Muscle of back (tissue), 13 donors: ENCODE measurements at places on chromosomes 11 and 22. TPM values are rescaled to one million over a fixed set of nuclear protein-coding genes. Genes with fewer than 3 reads are reported as not detected.

ZBTB16 gene
- 6.4 TPM for polyA plus RNA-seq

BATF2 gene
- 1.1 TPM for polyA plus RNA-seq

SLC22A6 gene
- not detected for polyA plus RNA-seq

DNA sequence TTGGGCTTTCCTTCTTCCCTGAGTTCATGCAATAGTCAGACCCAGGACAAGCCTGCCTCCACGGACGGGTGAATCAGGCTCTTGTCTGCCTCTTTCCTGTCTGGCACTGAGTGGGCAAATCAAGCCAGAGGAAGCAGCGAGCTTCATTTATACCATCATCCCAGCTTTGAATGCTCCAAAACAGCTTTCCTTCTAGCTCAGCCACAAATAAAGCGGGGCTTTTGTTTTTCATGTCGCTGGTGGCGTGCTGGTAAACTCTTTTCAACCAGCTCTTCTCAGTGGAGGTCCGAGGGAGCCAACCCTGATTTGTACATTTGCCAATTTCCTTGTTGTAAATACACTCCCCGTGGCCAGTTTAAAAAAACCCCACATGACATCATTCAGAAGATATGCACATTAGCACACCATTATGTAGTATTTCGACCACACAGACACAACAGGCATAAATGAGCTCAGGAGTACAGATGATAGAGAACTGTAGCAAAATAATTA, 8.6 kb downstream of the C11orf91 start:
- peak; percentile 93 for DNase-seq

GRCh38 chr22:44186121-44186510, 5.4 kb downstream of the PARVG start:
- DNase-seq, result no peak

DNA sequence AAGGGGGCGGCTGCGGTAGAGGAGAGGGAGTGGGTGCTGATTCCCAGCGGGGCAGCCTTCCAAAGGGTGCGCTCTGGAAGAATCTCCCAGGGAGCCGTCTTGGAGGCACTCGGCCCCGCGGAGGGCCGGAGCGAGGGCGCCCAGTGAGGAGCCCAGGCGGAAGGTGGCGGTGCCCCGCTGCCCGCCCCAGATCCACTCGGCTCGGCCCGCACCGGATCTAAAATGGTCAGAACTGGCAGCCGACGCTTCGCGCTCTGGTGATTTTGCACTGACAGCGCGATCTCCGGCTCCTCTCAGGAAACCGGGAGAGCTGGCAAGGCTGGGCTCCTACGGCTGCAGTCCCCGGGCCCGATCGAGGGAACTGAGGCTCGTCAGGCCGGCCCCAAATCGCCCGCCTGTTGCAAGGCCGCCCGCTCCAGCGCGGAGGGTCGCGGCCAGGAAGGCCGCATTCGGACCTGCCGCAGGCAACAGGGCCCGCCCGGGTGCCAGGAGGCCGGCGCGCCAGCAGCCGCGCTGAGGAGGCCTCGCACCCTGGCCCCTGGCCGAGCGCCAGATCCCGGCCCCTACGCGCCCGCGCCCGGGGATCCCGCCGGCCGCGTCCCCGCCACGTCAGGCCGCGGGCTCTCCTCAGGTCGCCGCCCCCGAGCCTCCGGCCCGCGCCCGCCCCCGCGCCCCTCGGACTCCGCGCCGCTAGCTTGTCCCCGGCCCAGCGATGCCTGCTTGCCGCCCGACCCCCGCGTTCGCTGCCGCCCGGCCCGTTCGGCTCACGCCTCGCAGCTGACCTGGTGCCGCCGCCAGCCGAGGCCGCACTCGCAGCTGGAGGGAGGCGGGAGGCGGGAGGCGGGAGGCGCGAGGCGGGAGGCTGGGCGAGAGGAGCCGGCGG, at the start of gene KLHL22:
Gene KLHL22, minus strand, starts transcription at position 818 of the 883 bp plus-strand sequence. CDS start 6,584 bp downstream, outside the sequence.
- peak; percentile 78 for DNase-seq

- DNase-seq, result no peak
Measured at GRCh38 chr22:38489142-38489541, 17.0 kb downstream of the DDX17 start.

DNA sequence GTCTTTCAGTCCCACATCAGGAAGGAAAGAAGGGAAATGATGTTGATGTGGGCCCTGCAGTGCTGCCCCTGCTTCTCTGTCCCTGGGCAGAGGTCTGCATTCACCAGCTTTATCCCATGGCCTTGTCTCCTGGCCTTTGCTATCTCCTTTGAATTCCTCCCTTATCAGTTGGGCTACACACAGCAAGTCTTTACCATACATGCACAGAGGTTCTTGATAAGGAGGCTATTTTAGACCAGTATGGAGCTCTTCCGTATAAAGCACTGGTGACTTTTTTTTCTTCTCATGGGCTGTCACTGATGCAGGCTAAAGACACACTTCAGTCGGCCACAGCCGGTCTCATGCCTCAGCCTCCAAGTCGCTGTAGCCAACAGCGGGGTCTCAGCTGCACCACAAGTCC, 20.2 kb downstream of the MYO18B start:
- no peak for DNase-seq

DNA sequence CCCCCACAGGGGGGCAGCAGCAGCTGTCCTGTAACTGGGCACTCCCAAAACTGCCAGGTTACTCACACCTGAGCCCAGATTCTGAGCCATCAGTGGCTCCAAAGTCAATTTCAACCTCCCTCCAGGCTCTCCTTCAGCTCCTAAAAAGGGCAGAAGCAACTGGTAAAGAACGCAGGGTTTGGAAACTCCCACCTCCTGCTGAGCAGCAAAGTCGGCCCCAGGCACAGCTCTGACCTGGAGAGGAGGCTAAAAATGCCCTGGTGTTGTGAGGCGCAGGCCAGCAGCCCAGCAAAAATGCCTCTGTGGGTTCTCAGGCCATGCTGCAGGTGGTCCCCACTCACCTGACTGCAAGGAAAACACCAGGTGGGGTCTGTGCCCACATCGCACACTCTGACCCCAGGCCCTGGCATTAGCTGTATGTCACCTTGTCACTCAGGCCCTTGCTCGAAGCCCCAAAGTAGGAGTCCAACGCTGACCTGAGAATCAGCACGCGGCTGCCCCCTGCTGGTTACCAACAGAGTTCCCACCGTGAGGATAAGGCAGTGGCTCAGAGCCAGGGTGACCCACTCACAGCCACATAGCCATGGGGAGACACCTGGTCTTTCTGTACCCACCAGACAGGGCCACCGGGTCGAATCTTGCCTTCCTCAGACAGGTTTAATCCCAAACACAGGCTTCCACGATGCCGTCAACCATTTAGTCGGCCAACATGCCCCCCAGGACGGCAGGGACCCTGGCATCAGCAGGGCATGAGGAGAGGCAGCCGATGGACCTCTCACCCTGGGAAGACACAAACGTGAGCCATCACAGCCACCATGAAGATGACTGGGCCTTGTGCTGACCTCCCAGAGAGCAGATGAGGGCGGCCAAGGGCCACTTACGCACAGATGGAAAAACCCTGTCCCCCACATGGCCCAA, 11.1 kb downstream of the POLR3H start:
- DNase-seq, result peak; percentile 66

- DNase-seq, result peak; percentile 20
Measured at GRCh38 chr22:22207845-22208564, 36.6 kb upstream of the VPREB1 start.

DNA sequence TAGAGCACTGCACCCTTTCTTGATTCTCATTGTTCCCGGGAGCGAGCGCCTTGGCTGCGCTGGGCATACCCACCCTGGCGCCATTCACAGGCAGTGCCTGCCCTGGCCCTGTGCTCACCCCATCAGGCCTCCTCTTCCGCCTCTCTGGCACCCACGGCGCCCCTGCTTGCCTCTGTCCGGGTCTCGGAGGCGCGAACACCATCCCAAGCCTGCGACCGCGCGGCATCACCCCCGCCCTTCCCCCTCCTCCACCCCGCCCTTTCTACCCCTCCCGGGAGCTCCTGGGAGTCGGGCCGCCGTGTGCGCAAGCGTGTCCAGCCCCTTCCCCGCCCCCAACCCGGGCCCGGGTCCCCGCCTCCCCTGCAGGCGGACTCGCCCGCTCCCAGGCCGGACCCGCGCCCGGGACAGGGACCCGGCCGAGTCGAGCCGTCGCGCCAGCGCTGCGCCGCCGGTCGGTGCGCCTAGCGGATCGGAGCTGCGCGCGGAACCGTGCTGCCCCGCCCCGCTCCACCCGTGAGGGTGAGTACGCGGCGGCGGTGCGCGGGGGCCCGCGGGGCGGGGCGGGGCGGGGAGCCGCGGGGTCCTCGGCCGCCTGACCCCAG, at the start of gene ST3GAL4:
Gene ST3GAL4, plus strand, starts transcription at position 363 of the 602 bp plus-strand sequence. CDS start 50,470 bp downstream, outside the sequence.
- DNase-seq, result peak; percentile 83

GRCh38 chr11:89625171-89625570, 84.9 kb upstream of the TRIM77 start:
- no peak for DNase-seq

- peak; percentile 83 for DNase-seq
Measured at GRCh38 chr11:114166897-114167323, 107.4 kb downstream of the ZBTB16 start.

DNA sequence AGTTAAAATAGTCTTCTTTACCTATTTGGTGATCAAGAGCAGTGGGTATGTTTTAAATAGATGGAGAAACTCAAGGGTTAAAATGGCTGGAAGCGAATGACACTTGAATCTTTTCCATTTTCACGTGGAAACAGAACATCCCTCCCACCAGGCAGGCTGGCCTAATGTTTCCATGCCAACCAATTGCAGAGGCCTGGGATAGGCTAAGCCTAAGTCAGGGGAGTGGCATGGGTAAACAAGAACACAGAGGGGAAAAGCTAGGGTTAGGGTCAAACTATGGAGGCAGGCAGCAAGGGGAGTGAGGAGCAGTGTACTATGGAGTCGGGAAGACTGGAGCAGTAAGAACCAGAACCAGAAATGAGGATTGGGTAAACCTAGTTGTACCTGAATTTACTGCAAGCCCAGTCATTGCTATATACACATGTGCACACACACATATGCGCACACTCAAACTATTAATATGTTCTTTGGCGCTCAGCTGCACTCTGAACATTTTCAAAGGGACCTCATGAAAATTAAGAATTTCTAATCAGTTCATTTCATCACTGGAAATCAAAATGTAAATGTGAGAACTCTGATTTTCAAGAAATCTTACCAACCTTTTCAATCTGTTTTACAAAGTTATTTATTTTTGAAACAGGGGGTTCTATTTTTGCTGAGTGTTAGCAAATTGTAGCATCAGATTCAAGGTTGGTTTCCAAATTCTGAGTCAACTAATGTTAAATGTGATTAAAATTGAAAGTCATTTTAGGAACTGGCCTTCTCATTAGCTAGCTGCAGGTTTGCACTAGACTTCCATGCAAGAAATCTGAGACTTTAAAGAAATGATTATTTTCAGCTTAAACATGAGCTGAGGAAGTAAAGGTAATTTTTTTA, 327.0 kb upstream of the CCDC90B start:
- DNase-seq, result no peak

- DNase-seq, result no peak
Measured at GRCh38 chr22:33737662-33738061, 182.6 kb downstream of the LARGE1 start.

DNA sequence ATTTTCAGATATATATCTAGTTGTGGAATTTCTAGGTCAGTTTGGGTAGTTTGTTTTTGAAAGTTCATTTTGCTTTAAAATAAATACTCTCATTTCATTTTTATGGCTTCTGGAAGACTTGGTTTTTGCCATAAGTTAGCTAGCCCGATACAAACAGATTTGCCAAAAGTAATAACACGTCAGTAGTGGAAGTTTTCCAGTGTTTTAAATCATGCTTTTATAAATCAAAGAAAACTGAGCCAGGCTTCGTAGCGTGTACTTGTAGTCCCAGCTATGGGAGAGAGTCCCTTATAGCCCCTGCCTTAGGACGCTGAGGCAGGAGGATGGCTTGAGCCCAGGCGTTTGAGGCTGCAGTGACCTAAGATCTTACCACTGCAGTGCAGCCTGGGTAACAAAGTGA, 21.7 kb upstream of the MICALL1 start:
- DNase-seq, result peak; percentile 47

DNA sequence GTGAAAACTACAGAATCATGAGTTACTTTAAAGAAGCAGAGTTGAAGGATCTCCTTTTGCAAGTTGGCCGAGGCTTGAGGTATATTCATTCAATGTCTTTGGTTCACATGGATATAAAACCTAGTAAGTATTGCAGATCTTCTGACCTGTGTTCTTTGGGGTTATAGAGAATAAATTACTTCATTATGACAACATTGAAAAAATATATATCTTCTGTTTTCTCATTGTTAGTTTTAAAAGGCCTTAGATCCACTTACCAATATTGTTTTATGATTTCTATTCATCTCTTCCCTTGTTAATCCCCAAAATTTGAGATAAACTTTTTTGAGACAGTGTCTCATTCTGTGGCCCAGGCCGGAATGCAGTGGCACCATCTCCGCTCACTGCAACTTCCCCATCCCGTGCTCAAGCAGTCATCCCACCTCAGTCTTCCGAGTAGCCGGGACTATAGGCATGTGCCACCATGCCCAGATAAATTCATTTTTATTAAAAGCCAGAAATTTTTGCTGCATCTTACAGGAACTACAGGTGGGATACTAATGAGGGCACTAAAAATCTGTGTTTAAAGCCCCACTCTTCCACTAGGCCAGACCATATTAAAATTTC, 8.2 kb downstream of the WEE1 start:
- no peak for DNase-seq

DNA sequence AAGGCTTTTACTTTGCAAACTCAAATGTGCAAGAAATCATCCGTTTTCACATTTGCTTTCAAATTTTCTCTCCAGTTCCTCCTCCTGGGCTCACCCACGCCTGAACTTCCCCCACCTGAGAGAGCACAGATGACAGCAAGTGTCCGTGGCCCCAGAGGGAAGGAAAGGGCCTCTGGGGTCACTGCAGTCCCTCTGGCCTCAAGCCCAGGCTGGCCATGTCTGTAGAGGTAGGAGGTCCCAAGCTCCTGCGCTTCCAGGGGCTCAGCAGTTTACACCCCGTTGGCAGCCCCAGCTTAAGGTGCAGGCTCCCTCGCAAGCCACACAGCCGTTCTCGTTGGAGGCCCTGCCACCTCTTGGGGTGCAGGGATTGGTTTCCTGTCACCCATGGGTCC, 40.5 kb upstream of the PRDM11 start:
- no peak for DNase-seq

GRCh38 chr22:41979423-41980250, 10.4 kb downstream of the SEPTIN3 start:
- no peak for DNase-seq

DNA sequence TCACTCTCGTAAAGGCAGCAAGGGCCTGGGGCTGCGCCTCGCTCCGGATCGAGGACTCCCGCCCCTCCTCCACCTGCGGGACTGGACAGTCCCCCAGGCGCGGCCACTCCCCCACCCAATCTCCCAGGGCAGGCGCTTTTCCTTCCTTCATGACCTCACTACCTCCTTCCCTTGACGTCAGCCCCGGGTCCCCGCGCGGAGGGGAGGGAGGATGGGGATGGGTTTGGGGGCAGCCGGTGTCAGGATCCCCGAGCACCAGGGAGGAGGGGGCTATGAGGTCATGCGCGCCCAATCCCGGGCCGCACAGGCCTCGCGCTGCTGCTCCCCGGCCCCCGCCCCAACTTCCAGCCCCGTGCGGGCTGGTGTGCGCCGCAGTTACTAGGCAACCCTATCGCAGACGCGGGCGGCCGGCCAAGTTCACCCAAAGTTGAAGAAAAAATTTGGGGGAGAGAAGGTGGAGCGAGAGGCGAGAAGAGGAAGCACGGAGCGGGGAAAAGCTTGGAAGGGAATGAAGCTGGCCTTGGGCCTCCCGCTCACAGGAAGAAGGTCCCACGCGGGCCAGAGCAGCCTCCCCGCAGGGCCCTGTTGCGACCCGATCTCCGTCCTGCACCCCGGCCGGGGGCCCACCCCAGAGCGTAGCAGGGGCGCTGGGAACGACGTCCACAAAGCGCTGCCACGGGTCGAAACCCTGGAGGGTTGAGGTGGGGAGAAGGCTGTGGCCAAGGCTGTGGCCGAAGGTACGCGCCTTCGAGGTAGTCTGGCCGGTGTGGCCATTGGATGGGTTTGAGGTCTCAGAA, 8.3 kb downstream of the WT1 start:
- DNase-seq, result peak; percentile 65
